ENCODE measurements at places on chromosomes 5 and 9.

- DNase-seq, result no peak
Observed at GRCh38 chr9:134551644-134552348, 89.8 kb upstream of the COL5A1 start.

GRCh38 chr9:91820949-91821880, 128.8 kb downstream of the ROR2 start:
- no peak for DNase-seq

DNA sequence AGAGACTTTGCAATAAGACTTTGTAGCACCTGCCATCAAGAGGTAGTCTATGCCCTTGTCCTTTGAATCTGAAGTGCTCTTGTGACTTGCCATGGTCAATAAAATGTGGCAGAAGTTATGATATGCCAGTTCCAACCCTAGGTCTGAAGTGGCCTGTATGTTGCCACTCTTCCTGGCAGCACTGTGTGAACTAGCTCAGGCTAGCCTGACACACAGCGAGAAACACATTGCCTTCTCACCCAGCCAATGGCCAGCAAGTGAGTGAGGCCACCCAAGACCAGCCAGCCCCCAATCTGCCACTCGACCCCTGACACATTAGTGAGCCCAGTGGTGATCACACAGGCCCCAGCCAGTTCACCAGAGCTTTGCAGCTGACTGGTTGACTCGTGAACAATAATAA, 52.7 kb upstream of the OSMR start:
- no peak for DNase-seq

DNA sequence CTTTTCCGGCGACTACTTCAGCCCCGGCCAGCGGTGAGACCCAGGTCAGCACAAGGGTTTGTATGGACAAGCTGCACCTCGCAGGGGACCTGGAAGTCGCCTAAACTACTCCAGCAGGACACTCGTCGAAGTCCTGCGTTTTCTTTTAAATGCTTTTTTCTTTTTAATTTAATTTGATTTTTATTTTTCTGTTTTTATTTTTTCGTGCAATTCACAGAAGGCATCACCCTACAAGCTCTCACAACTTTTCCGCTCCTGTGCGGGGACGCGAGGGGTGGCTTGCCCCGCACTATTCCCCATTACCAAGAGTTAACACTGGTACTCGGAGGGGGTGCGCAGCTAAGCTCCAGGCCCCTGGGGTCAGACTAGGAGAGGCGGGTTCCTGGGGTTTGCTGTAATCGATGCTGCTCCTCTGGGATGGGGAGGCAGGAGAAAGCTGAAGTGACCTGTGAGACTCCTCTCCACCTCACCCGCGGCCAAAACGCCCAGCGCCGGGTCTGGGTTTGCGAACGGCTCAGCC, 1.3 kb downstream of the EDIL3 start:
- DNase-seq, result no peak

- DNase-seq, result no peak
Observed at GRCh38 chr9:76136986-76137385, 246.5 kb downstream of the PCSK5 start.

DNA sequence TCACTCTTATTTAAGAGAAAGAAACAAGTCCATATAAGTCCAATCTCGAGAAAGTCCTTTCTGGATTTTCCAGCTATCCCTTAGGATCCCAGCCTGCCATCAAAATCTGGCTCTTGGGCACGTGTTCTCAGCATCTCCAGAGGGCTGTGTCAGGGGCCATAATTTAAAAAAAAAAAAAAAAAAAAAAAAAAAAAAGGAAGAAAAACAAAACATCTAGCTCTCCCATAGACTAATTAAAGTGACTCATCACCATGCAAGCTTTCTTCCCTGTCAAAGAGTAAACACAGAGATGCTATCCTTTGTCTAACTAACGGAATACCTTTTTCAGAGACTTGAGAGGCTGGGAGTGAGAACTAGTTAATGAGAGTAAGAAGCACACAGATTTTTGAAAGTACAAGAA, 44.9 kb upstream of the MYO10 start:
- no peak for DNase-seq

DNA sequence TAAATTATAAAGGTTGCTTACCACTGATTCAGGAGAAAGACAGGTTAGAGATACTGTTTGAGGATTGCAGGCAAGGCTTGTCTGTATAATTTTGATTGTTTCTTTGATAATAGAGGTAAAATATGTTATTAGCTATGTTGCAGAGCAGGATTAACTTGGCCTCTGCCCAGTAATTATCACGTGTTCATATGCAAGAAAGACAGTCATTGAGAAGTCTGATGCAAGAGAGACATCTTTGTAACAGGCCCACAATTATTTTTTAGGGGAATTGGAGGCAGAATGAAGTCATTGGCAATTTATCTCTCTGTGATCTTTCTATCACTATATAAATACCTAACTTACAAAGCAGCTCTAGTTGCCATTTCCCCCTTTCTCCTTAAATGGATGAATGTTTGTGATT, 46.0 kb downstream of the SLC44A1 start:
- no peak for DNase-seq

- no peak for DNase-seq
Observed at GRCh38 chr5:154949781-154950180, 8.9 kb downstream of the MRPL22 start.

GRCh38 chr5:94575196-94575595, 43.2 kb downstream of the KIAA0825 start:
- DNase-seq, result no peak

DNA sequence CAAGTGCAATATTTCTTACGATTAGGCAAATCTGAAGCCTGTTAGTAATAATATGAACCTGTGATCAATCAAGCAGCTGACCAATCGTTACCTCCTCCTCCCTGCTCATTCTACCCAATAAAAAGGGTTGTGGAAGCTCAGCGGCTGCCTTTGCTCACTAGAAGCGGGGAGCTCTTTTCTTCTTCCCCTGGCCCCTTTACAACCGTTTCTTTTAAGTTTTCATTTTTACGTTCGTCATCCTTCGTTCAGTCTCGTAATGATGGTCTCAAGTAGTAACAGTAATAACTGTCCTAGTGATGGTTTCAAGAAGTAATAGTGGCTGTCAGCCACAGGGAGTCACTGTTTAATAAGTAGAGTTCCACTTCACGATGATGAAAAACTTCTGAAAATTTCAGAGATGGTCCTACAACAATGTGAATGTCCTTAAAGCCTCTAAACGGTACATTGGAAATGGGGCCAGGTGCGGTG, 6.2 kb downstream of the UGT3A2 start:
- no peak for DNase-seq

DNA sequence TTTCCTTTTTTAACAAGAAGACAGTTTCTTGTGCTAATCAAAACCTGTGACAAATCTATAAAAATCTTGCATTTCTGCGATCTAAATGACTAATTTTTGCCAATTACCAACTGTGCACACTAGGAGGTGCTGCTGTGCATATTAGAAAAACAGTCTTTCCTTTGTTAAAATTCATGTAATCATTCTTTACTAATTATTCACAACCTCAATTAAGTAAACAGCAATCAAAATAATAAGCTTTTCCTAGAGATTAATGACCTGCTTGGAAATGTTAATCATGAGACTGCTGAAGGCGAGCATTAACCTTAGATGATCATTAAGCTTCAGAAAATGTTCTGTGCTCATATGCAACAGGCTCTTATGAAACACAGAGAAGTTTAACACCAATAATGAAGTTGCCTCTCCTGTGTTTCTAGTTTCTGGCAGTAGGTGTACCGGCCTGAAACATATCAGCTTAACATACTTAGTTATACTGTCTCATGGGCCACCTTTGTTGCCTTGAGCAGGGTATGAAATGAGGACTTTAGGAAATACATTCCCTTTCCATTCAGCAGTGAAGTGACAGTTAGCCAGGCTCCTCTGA, 17.7 kb downstream of the RFESD start:
- DNase-seq, result no peak

- no peak for DNase-seq
Observed at GRCh38 chr9:5631026-5631425, 2.1 kb downstream of the RIC1 start.

DNA sequence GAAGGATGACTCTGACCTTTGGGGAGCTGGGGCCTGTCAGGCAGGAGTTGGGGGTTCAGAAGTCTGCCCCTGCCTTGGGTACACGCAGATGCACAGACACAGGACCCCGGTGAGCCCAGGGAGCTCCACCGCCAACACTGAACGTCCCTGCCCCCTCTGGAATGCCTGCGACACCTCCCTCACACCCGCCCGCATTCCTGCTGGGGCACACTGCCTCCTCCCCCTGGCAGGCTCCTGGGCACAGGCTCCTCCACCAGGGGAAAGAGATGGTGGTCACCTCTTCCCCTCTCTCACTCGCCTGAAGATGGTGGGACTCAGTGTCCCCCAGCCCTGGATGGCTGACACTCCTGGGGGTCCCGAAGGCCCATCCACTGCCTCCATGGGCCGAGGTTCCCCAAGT, 12.0 kb downstream of the CRB2 start:
- DNase-seq, result no peak

GRCh38 chr5:149456597-149457392, 77.7 kb upstream of the IL17B start:
- no peak for DNase-seq

DNA sequence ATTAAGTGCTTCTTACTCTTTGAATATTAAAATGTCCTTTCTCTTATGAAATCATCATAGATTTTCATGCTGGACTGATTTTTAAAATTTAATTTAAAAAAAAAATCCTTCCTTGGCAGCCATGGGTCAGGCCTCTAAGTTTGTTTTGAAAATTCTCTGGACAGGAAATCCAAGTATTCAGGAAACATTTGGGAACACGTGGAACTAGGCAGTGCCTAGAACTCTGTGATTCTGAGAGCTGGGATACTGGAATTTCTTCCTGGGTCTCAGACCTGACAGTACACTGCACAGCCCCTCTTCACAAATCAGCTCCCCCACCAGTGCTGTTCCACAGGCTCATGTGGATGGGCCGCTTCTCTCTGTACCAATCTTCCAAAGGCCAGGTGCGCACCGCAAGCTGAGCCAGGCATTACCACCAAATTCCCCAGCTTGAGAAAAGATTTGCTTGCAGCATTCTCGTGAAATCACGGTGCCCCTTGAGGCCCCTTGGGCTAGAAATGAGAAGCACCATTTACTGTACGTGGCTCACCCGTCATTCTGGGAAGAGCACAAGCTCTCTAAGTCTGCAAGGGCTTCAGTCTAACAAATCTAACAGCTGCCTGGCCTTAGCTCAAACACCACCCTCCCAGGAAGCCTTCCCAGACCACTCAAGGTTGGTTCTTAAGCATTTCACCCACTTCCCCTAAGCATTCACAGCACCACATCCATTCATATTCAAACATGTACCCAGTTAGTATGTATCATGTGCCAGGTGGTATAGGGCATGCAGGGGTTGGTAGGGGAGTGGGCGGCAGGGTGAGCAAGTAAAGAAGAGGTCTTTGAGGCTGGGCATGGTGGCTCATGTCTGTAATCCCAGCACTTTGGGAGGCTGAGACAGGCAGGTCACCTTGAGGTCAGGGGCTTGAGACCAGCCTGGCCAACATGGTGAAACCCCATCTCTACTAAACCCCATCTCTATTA, 26.5 kb downstream of the B4GALT1 start:
- DNase-seq, result no peak

DNA sequence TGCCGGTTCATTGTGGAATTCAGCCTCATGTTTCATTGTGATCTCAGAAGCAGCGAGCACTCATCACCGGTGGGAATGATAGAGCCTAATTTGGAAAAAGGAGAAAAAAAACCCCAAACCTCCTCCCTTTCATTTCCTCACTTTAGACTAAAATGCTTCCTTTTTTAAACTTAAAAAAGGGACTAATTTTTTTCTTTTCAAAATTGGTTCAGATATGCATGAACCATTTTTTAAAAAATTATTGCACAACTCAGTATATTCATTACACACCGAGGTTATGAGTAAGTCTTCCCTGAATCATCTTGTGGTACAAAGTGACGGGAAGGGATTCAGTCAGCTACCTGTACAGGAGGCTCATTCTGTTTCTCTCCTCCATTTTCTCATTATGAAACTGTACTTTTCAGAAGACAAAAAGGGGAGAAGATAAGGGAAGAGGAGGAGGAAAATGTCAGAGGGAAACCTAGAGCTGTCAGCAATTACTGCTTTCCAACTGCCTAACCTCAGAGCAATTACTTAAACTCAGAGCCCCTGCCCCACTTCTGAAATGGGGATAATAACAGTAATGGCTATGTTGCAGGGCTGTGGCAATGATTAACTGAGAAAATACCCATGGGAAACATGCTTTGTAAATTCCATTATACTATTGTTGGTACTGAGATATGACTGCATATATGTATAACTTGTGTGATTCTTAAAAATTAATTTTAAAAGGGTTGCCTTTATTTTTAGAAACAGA, 24.0 kb downstream of the GALNT10 start:
- DNase-seq, result no peak

- no peak for DNase-seq
Observed at GRCh38 chr5:77744116-77744515, 32.0 kb downstream of the TBCA start.

DNA sequence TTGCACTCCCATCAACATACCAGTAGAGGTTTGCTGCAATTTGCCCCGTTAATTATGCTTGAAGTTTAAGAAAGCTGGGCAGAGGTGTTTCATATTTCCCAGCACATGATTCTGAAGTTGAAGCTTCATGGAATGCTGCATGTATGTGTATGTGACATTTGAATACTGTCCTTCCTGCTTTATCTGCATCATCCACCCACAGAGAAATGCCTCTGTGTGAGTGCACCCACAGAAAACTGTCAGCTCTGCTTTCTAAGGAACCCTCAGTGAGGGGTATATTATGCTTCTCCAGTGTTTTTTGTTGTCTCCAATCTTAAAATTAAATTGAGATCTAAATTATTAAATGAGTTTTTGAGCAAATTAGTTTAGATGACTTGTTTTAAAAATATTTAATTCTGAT, 358.1 kb upstream of the PIK3R1 start:
- DNase-seq, result no peak

DNA sequence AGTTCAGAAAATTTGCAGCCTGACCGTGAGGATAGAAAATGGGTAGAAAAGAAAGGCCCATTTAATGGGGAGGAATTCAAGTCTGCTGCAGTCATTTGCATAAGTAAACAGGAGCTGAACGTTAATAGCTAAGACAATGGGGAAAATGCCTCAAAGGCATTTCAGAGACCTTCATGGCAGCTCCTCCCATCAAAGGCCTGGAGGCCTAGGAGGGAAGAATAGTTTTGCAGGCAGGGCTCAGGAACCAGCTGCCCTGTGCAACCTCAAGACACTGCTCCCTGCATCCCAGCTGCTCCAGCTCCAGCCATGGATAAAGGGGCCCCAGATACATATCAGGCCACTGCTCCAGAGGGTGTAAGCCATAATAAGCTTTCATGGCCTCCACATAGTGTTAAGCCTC, 32.2 kb upstream of the CDH18 start:
- no peak for DNase-seq

GRCh38 chr9:85742597-85742936, 813 bp upstream of the AGTPBP1 start:
- no peak for DNase-seq

- no peak for DNase-seq
Observed at GRCh38 chr5:125298746-125299379, 552.4 kb upstream of the ZNF608 start.

- no peak for DNase-seq
Observed at GRCh38 chr9:106084702-106085101, 390.4 kb downstream of the TMEM38B start.

GRCh38 chr5:114377946-114378345, 16.1 kb downstream of the KCNN2 start:
- DNase-seq, result no peak

Measured in GM12892 (cell line).